Kidney glomerular epithelial cell (primary cell): ENCODE measurements at places on chromosomes 2 and 18.

DNA sequence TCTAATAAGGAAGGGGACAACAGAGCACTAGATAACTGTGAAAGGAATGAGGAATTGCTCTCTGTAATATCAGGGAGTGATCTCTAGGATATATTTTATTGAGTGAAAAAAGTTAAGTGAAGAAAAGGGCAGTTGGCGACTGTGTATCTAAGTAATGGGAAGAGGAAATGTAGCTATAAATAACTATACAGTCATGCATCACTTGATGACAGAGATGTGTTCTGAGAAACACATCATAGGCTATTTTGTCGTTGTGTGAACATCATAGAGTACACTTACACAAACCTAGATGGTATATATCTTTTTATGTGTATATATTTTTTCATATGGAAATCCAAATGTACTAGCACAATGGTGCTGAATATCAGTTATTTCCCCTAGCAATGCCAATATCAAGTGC, 329.3 kb downstream of the TXNL1 start:
- no peak for DNase-seq

DNA sequence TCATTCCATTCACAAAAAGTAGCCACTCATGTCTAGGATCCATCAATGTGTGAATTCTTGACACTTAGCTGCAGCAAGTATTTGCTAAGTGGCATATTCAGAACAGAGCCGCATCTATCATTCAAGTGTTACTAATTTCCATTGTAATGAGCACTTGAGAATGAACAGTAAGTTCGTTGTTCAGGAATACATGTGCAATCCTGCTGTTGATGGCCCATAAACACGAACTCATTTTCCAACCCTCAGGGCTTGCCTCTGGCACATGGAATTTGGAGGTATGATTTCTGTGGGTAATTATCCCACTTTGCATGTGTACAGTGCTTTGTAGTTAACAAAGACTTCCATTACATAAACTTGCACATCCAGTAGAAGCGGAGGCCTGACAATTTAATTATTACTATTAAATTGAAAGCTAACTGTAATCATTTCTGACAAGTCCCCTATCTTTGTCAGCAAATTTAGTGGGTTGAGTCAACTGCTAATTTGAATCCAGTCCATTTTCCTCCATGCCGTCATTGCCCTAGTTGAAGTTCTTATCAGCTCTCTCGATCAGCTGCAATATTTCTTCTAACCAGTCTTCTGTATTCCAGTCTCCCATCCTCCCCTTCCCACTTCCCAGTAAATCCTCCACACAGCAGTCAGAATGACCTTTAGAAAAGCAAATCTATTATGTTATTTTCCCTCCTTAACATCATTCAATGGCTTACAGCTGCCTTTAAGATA, 116.0 kb upstream of the AQP4 start:
- no peak for DNase-seq

DNA sequence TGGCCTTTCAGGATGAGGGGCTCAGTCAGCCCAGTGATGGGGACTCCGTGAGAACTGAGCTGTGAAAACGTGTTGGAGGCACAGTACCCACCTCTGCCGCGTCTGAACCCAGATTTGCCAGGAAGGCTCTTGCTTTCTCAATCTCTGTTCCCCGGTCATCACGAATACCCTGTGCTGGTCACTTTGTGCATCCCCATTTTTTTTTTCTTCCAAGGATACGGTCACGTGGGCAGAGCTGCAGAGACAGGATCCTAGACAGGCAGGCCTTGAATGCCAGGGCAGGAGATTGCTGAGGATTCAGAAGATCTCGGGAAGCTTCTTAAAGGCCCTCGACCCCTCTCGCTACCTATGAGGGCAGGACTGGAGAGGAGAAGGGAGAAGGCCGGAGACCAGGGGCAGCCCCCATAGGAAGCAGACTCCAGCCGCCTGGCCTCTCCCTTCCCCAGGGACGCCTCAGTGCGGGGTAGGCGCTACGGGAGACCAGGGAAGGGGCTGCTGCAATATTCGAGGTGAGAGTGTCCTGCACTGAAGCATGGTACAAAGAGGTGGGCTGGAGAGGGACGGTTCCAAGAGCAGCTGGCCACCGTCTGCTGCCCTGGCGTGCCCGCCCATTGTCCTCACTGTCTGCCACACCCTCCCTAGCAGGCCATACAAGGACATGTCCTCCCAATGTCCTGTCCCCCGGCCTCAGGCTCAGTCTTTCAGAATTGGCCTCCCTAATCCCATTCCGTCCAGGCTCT, 29.0 kb upstream of the TAF1B start:
- no peak for DNase-seq

DNA sequence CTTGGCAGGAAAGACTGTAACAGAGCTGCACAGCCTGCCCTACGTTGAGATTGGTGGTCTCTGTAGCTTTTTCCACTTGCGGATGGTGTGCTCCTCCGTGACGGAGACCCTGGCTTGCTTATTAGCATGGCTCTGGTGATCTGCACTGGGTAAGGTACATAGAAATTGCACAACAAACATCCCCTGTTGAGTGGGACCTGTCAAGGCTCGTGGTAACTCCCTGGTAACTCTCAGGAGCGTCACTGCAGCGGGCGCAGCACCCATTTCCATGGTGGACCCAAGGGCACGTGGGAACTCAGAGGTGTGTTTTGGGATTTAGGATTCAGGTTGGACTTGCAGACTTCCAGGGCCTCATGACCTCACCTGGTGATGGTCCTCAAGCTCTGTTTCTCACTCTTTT, 1.1 kb downstream of the TRAF3IP1 start:
- DNase-seq: no peak

GRCh38 chr18:4352746-4353551, 102.2 kb downstream of the DLGAP1 start:
- DNase-seq: no peak

DNA sequence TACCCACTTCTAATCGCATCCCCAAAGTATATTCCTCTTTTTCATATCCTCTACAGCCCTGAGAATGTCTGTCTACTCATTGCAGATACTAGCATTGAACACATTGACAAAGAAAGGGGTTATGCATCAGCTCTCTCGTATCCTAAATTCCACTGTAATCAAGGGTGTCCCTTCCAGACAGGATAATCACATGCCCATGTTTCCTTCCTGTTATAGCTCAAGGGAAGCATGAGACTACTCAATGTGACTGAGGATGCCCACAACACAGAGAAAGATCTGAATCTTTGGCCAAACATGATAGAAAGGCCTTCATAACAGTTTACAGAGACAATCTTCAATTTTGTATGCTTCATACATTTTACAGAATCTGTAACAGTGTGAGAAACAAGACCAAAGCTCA, 69.2 kb downstream of the HIBCH start:
- DNase-seq: no peak

DNA sequence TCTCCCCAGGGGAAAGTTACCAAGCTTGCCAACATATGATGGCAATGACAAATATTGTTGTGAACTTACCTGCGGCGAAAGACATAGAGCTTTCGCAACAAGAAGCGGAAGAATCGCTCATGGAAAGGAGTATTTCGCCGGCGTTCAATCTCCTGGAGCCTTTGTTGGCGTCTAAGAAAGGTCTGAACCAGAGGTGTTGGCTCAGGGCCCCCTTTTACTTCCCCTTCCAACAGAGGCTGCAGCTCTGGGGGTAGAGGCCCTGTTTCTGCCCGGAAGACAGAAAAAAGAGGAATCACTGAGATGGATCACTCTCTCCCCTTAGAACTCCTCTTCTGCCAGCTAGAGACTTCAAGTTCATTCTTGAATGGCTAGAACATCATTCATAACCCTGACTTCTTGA, 10.8 kb downstream of the GGCX start:
- DNase-seq: no peak

DNA sequence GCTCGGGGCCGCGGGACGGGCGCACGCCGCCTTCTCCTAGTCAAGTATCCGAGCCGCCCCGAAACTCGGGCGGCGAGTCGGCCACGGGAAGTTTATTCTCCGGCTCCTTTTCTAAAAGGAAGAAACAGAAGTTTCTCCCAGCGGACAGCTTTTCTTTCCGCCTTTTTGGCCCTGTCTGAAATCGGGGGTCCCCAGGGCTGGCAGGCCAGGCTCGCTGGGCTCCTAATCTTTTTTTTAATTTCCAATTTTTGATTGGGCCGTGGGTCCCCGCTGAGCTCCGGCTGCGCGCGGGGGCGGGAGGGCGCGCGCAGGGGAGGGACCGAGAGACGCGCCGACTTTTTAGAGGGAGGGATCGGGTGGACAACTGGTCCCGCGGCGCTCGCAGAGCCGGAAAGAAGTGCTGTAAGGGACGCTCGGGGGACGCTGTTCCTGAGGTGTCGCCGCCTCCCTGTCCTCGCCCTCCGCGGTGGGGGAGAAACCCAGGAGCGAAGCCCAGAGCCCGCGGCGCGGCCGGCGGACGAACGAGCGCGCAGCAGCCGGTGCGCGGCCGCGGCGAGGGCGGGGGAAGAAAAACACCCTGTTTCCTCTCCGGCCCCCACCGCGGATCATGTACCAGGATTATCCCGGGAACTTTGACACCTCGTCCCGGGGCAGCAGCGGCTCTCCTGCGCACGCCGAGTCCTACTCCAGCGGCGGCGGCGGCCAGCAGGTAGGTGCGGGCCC, 617 bp downstream of the FOSL2 start:
- no peak for DNase-seq

- no peak for DNase-seq
Observed at GRCh38 chr2:174192664-174193063, 55.7 kb downstream of the OLA1 start.

GRCh38 chr2:74010087-74010541, 25.4 kb downstream of the TET3 start:
- peak; percentile 11 for DNase-seq

- DNase-seq: no peak
Observed at GRCh38 chr2:222332116-222332515, 33.3 kb upstream of the PAX3 start.

DNA sequence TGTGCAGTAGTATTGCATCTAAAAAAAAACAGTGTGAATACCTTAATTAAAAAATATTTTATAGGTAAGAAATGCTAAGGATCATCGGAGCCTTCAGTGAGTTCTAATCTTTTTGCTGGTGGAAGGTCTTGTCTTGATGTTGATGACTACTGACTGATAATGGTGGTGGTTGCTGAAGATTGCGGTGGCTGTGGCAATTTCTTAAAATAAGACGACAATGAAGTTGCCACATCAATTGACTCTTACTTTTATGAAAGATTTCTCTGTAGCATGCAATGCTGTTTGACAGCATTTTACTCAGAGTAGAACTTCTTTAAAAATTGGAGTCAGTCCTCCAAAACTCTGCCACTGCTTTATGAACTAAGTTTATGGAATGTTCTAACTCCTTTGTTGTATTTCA, 36.2 kb downstream of the GLS start:
- DNase-seq: no peak

- no peak for DNase-seq
Observed at GRCh38 chr2:119184512-119184911, 26.0 kb upstream of the C1QL2 start.

GRCh38 chr2:96584017-96584416, 47.5 kb downstream of the ARID5A start:
- peak; percentile 12 for DNase-seq

DNA sequence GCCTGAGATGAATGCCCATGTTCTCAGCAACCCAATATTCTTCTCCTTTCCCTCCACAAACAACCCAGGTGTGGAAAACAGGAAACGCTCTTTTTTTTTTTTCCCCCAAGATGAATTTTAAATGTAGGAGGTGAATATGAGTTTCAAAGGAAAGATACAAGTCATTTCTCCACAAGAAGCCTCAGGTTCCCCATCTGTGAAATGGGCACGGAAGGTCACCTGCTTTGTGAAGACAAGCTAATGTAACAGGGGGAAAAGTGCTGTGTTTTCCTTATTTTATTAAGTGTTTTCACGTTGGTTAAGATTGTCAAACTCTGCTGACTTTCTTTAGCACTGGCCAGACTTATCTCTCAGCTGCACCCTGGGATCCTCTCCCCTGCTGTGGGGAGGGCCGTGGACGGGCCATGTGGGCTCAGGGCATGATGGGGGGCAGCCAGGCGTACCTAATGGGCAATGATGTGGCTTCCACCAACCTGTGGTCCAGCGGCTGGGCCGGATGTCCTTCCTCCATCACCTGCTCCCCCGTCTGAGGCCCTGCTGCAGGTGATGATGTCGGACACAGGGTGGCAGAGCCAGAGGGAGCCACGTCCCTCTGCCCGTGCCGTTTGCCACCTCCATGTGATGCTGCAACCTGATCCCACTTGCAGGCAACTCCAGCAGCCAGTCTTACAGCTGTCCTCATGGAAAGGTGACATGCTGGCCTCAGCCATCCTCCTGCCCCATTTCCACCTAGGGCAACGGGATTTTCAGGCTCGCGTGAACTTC, 130.0 kb upstream of the PXDN start:
- no peak for DNase-seq

- DNase-seq: no peak
Observed at GRCh38 chr2:162629085-162629484, 209.5 kb downstream of the KCNH7 start.

DNA sequence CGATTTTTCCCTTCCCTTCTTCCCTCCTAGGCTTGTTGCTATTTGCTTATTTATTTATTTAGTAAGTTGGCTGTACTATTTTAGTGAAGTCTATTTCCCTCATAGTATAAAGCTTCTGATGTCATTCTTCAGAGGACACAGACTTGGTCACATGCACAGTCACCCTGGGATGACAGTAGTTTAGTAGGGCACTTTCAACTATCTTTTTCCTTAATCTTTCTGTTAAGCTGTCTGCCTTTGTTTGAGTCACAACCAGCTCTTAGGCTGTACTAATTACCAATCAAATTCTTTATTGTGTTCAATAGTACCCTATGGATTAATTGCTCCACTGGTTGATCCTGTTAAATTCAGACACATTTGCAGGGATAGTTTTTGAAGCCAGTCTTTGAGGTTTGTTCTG, 26.9 kb upstream of the RAB31 start:
- DNase-seq: no peak

DNA sequence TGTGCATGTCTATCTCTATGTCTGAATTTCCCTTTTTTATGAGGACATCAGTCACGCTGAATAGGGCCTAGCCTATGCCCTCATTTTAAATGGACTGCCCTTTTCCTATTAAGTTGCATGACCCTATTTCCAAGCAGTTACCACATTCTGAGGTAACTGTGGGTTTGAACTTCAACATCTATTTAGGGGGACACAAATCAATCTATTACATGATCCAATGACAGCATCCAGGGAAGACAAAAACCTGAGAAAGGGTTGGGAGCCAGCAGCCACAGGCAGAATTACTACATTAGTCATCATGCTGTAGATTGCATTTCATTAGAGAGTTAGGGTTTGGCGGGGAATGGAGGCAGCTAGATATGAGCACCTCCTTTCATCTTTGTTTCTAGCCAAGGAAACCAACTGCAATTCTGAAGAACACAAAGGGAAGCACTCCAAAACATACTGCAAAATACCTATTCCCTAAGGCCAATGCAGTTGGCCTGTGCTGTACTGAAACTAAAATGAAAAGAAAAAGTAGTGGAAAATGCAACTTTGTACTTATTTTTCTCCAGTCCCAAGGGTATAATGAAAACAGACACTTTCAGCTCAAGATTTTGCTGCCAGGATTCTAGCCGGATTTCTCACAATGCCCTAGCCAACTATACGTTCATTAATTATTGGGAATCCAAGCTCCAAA, 40.4 kb upstream of the C1D start:
- no peak for DNase-seq

- no peak for DNase-seq
Observed at GRCh38 chr18:55479656-55480420, 108.2 kb downstream of the TCF4 start.

GRCh38 chr2:207483066-207483465, 46.7 kb upstream of the CREB1 start:
- no peak for DNase-seq
